ENCODE measurements at places on chromosomes 2 and 18.

- DNase-seq = no peak
Measured at GRCh38 chr2:40416486-40416885, 35.4 kb downstream of the SLC8A1 start.

DNA sequence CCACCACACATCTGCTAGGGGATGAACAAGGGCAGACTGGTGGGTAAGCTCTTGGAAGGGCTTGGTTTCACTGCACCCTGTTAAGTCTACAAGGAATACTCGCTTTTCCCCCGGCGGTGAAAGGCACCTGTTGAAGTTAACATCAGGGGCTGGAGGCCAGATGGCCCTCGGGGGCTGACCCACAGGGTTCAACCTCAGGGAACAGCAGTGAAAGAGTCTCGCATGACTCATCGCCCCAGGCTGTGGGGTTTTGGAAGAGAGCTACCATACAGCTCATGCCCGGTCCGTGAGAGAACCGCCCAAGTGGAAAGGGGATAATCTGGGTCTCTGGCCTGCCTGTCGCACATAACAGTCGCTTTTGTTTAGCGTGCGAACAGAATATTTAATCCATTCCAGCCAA, 748.0 kb downstream of the DPP10 start:
- DNase-seq = no peak

DNA sequence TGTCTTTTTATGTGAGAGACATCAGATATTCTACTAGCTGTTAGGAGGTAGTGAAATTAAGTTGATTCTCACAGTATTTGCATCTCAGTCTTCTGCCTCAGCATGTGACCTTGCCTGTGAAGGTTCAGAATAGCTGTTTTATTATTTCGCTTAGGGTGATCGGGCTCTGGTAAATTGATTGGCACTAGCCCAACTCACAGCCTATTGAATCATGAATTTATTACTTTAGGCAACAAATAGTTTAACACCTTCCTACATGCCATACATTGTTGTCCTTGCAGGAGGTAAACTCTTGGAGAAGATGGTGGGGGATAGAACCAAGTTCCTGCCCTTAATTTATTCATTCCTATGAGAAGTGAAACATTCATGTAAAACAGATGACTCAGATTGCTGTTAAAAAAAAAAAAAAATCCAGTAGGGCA, 101.9 kb downstream of the GPD2 start:
- DNase-seq = no peak

GRCh38 chr2:54519841-54520459, 63.8 kb downstream of the SPTBN1 start:
- DNase-seq = no peak

GRCh38 chr2:66461664-66462500, 27.0 kb downstream of the MEIS1 start:
- no peak for DNase-seq

GRCh38 chr2:60285626-60286316, 267.7 kb downstream of the BCL11A start:
- no peak for DNase-seq

GRCh38 chr2:169291517-169291916, 70.8 kb downstream of the LRP2 start:
- no peak for DNase-seq

GRCh38 chr2:29392774-29393173, 277.6 kb downstream of the CLIP4 start:
- DNase-seq = no peak

- no peak for DNase-seq
Measured at GRCh38 chr2:37776487-37776886, 105.0 kb upstream of the CDC42EP3 start.

- no peak for DNase-seq
Measured at GRCh38 chr2:28915939-28916338, 21.5 kb downstream of the WDR43 start.

DNA sequence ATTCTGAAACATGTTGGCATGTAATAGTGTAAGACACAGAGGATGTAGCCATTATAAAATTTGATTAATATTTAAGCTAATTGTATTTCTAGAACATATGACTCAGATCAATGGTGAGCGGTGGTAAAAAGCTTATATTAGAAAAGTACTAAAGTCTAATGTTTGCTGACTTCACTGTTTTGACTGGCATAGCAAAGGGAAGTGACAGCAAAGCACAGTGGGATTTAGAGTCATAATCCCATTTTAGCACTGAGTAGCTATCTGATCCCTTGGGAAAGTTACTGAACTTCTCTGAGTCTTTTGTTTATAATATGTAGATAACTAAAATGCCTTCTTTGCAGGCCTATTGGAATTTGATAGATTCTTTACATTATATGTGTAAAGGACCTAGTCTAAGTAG, 60.4 kb downstream of the KIAA1328 start:
- DNase-seq = no peak

DNA sequence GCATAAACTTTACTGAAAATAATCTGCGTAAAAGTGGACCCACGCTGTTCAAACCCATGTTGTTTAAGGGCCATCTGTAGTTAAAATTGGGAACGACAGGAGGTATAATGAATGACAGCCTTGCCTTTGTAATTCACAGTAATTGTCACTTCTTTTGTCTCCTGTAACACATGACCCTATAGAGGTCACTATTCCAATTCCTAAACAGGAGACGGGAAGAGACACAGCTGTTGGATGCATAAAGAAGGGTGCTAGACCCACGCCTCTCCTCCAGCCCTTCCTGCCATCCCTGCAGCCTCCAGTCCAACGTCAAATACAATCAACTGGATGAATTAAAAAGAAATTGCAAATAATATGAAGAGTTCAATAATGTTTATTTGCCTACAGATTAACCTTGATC, 63.1 kb upstream of the NFATC1 start:
- DNase-seq = no peak

DNA sequence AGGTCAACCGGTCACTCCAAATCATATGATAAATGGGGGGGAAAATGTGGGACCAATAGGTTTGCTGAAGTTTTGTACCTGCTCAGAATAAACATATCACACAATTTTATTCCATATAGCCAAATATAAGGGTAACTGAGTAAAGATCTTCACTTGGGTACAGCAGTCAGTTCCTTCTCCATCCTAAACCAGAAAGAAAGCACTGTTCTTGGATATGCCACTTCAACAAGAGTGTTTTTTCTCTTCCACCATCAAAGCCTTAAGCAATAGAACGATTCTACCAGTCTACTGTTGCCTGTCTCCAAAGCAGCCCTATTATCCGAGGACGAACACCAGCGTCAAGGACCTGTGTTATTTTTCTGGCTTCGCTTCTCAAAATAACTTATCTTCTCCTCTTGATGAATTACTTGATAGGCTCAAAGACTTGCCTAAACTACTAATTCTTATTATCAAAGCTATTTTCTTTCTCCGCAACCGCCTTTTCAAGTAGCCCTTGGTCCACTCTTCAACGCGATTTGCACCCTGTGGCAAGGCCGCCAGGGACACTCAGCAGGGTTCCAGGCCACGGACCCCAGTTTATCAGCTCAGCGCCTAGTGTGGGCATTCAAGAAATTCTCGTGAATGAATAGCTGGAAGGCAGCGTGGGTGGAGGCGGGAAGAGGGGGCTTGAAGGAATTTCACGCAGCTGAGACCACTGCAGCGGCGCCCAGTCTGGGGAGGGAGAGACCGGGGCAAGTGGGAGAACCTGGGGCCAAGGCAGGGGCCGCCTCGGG, 646 bp downstream of the ALS2 start:
- DNase-seq = peak; percentile 36

DNA sequence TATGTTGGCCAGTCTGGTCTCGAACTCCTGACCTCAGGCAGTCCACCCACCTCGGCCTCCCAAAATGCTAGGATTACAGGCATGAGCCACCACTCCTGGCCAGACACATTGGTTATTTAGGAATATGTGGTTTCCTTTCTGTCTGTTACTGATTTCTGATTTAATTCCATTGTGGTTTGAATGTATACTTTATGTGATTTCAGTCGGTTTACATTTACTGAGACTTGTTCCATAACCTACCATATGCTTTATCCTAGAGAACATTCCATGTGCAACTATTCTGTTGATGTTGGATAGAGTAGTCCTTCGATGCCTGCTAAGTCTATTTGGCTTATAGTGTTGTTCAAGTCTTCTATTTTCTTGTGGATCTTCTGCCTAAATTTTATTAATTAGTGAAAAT, 1.6 kb upstream of the CCL20 start:
- DNase-seq = no peak

- DNase-seq = no peak
Measured at GRCh38 chr2:61833971-61834370, 19.9 kb downstream of the FAM161A start.

- no peak for DNase-seq
Measured at GRCh38 chr2:205580212-205580987, 101.9 kb upstream of the NRP2 start.

DNA sequence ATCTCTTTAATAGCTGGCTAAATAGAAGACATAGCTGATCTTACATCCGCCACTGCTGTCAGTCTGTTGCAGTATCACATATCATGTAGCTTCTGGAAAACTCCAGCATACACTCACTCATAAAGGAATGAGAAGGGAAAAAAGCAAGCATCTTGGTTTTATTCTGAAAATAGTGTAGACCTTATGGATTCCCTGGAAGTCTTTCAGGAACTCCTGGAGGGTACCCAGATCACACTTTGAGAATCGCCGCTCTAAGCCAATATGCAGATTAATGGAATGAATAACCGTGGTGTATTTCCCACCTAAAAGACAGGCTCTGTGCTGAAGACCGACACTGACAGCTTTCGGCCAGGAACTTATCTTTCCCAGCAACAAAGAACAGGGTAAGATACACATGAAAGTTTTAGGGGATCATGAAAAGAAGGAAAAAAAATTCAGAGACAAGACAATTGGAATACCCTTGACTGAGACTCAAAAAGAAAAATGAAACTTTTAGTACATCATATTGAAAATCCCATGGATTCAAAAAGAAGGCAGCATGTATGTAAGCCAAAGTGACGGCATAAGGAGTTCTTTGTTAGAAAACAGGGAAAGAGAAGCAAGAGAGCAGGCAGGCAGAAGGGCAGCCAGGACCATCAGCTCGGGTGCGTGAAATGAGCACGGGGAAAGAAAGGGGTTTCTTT, 56.4 kb upstream of the SEC11C start:
- DNase-seq = no peak
